ENCODE measurements at places on chromosomes 2 and 18.

DNA sequence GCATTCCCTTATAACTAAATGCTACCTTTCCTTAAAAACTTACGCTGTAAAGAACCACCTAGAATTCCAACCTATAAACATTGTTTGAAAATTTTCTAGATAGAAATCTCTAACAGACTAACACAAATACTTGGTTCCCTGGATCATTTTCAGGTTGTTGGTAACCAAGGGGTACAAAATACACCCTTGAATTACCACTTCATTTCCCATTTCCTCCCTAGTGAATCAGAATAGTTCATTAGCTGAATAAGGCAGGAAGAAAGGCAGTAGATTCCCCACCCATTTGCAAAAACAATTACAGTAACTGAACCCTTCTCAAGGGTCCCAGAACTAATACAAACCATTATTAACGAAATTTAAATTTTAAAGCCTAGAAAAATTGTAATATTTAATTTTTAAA is 5.5 kb downstream of the MEX3C start:
- no peak for DNase-seq

DNA sequence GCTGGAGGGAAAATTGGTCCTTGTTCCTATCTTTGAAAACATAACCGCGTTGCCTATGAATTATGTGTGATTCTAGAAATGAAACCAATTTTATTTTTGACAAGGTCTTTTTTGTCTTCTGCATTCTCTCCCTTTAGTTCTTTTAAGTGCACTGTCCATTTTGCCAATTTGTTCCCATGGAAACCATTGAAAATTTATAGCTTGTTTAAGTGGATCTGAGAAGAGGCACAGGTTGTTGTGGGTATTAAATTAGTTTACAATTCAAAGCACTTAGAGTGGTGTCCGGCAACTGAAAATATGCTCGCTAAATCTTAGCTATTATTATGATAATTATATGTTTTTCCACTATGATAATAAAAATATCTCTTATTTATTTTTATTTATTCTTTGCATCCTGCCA is 107.5 kb upstream of the FSHR start:
- DNase-seq, result no peak

GRCh38 chr18:48007955-48008701 is 77.7 kb upstream of the SMAD2 start:
- DNase-seq, result peak; percentile 39

- no peak for DNase-seq
Measured at GRCh38 chr18:32891130-32891529, 118.3 kb upstream of the KLHL14 start.

- DNase-seq, result no peak
Measured at GRCh38 chr18:55166260-55166598, 207.0 kb upstream of the CCDC68 start.

DNA sequence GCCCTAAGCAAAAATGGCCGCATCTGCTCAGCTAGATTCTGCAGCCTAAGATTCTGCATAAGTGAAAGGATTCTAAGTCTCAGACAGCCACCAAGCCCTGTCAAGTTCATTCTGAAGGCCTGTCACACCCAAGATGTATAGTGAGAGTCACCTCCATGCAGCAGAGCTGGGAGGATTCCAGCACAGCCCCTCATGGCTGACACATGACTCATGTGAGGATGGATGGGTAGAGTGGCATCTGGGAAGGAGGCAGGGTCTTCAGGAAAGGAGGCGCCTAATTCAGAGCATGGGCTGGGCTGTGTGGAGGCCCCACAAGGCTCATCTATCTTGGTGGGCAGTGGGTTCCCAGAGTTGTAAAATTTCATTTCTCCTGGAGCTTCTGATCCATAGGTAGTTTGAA is 41.5 kb upstream of the ZBTB7C start:
- DNase-seq, result no peak

DNA sequence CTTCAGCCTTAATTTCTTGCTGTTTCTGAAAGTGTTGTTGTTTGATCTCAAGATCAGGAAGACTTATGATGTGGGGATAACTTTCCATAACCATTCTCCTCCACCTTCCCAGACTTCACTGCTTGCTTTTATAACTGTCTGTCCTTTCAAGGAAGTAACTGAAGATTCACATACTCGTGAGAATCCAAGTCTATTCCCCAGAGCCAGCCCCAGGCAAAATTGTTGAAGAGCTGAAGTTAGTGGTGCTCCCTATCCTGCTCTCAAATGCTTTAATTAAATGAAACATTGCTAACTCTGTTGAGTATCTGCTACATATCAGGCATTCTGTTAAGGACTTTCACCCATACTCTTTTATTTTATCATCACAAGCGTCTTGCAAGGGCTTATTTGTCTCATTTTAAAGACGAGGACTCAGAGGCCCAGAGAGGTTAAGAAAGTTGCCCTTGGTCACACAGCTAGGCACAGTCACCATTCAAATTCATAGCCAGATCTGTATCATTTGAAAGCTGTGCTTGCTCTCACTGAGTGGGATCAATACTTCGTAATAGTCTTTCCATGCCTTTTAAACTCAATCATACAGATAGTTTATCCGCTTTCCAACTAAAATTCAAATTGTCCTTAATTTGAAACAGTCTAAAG is 189.8 kb upstream of the TCF4 start:
- no peak for DNase-seq

- no peak for DNase-seq
Measured at GRCh38 chr2:53422979-53423378, 344.6 kb upstream of the CHAC2 start.

Data from NCI-H510A (cell line).